ENCODE measurements at places on chromosomes 7 and 10.
A peak's percentile ranks its signal among the peaks of the same experiment; 100 is the strongest.

- DNase-seq: no peak
These were observed 8.2 kb upstream of the CLDN4 start for GRCh38 chr7:73822319-73823173.

DNA sequence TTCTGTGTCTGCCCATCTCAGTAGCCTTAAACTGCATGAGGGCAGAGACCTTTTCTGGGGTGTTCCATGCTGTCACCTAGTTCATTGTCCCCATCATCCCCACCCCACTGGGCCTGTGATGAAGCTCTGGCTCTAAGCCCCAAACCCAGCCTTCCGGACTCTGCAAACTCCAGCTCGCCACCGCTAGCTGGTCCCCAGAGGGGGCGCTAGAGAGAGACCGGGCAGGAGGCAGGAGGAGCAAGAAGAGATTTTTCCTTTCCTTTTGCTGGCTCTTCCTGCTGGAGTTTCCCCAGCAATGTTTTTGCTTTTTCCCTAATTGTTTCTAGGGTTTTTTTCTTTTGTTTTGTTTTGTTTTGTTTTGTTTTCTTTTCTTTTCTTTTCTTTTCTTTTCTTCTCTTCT lies 234.4 kb downstream of the TEX36 start:
- peak; percentile 30 for DNase-seq

DNA sequence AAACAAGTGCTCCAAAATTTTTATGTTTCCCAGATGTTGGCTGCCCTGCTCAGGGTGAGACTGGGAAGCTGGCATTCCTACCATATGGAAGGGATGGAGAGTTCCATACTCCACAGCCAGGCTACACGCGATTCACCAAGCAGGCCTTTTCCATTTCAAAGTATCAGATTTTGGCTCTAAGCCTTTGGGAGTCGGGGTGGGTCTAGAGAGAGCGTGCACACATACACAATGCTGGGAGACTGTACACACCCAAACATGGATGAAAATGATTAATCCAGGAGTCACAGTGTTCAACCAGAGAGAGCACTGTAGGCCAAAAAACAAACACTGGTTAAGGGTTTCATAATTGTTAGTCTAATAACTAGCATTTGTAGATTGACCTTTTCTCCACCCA lies 295.0 kb downstream of the BICC1 start:
- no peak for DNase-seq

DNA sequence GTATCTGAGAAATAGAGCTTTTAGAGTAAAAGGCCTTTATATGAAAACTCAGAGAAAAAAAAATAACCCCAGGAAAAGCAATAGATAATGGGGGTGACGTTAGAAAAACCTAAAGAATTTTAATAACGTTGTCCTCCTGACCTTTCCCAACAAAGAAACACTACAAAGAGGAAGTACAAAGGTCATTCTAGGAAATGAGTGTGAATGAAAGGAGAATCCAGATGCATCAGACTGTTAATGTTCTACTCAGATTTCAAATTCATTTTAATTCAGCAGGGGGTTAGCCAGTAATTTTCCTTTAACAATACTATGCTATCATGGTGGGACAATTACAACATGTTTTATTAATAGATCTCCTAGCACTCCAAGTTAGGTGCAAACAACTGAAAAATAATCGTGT lies 73.8 kb upstream of the CDK1 start:
- DNase-seq: no peak

- no peak for DNase-seq
These were observed 222.1 kb upstream of the AOAH start for GRCh38 chr7:36946401-36946739.

GRCh38 chr7:64101126-64101942 lies 56.1 kb downstream of the ZNF727 start:
- no peak for DNase-seq

- DNase-seq: no peak
These were observed 91.3 kb downstream of the DGKI start for GRCh38 chr7:137755427-137755826.

- DNase-seq: no peak
These were observed 312.8 kb upstream of the SORCS1 start for GRCh38 chr10:107477266-107477665.

DNA sequence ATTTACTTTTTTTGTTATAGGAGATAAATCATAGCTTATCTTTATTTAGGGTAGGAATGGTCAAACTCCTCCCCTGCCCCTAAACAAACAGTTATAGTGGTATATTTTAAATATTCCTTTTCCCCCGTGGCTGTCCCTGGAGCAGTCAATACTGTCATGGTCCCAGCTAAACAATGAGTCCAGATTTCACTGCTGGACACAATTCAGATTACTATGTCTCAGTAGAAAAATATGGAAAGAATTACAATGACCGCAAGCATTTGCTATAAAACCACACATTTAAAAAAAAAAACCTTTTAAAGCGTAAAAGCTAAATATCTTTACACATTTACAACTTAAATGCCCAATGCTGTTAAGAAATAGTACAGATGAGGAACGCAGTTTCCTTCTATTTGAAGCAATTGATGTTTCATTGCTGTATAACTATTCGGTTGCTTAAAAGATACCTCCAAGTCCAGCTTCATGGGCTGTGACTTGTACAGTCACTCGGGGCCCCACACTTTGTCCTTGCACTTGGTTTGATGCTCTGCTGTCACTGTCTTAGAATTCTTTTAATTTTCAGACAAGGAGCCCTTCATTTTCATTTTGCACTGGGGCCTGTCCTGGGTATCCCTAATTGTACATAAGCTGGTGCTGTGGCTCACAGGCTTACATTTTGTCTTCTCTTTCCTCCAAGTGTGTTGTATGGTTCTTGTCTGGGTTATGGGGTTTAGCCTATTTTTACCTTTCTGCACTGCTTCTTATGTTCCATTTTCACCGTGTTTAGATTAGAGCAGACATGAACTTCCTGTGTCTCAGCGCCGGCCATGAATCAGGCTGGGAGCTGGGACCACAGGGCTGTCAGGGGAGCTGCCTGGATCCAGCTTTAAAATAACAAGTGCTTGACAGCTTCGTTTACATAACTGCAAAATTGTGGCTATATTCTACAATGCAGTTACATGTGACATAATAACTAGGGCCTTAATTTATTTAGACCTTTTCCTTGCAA lies 530.2 kb upstream of the FZD8 start:
- no peak for DNase-seq

DNA sequence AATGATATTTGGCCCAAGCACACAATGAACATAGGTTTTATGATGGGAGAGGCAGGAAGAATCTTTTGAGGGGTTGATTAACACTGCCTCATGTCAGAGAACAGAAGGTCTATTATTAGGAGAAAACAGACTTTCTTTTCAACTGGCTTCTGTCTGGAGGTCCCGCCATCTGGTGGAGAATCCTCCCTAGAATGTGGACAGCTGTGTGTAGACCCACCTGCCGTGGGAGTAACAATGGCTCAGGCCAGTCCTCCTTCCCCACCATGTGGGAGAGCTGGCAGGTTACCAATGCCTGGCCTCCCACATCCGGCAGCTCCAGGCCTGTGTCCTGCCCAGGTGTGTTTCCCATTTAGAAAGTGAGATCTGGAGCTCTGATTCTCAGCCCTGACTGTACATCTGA lies 70.4 kb upstream of the AOAH start:
- no peak for DNase-seq

DNA sequence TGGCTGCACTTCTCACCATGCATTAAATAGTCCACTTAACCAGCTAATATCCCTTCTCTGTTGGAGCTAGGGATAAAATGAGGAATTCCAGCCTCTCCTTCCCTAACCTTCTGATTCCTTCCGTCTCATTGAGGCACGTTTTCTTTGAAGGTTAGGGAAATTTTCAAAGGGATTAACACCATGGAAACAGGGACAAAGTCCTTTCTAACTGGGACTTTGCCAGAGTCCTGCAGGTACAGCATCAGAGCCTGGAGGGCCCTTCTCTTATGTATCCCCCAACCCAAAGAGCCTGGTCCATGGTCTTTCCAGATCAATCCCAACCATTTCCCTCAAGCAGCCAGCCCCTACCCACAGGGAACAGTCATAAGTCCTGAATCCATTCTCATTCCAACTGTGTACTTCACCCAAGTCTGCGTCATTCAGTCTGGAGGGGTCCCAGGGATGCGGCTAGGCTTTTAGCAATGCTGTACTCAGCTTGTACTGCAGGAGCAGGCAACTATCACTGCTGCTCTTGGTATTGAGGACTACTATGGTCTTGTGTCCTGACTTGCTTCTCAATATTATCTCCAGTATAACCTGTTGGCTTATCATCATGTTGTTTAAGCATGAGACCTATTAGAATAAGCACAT lies 34.6 kb upstream of the CROT start:
- DNase-seq: no peak

- DNase-seq: no peak
These were observed 944.0 kb upstream of the C7orf33 start for GRCh38 chr7:147646568-147646967.

DNA sequence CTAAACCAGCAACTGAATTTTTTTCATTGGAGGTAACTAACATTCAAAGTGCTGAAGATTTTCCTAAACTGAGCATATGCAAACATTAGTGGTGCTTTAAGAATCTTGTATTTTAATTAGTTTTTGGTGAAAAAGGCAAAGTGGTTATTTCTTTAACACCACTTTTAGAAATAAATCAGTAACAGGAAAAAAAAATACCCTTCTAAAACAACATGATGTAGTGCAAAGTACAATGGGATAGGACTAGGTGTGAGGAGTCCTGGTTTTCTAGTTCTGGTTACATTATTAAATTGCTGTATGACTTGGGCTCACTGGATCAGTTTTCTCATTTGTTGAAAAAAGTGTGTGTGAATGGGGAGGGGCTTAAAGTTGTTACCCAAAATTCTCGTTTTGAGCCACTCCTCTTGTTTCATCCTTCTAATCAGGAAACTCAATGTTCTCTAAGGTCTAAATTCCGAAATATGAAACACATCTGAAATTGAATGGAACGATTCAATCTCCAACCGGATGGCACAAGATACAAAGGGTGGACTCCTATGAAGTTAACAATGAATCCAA lies 1.8 kb downstream of the WASL start:
- DNase-seq: no peak

GRCh38 chr7:13217768-13218167 lies 530.3 kb downstream of the ARL4A start:
- DNase-seq: no peak

DNA sequence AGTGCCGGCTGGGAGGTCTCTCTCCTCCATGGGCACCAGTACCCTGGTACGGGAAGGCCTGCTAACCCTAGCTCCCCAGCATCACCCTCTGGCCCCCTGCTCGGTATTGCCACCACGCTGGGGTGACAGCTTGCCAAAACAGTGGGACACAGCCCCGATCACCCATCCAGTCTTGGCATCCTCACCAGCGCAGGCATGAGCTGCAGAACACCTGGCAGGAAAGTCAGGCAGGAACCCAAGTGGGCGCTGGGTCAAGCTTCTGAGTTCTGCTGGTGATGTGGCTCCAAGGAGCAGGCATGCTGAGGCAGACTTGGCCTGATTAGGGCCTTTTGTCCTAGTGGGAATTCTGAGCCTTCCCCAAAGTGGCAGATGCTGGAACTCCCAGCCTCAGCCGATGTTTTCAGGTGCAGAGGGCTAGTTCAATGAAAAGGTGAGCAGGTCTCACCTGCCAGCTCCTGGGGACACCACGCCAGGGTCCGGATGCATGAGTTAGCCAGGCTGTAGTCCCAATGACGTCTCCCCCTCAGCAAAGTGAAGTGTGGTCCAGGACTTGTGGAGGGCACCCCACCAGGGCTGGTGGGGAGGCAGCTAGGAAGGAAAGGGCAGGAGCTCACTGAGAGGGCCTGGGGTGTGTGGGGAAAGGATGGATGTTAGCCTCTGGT lies 8.5 kb upstream of the ZNF22 start:
- DNase-seq: no peak

- no peak for DNase-seq
These were observed 158.8 kb upstream of the CHST15 start for GRCh38 chr10:124252097-124252715.

DNA sequence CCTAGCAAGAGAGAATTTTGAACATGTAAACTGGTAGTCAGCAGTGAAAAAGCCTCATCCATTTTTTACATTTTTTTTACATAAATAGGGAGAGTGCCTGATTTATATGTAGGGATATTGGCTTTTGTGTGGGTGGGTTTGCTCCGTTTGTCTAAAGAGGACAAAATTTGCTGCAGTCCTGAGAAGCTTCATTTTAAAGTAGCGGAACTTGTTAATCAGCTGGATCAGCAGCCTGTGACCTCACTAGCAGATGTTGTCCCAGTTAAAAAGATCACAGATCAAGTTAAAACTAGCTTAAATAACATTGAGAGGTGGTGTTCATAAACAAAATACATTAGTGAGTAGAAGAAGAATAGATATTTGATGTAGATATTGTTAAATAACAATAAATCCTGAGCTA lies 2.6 kb downstream of the ATRNL1 start:
- DNase-seq: no peak

- DNase-seq: no peak
These were observed 146.8 kb downstream of the CALN1 start for GRCh38 chr7:72265071-72265904.

DNA sequence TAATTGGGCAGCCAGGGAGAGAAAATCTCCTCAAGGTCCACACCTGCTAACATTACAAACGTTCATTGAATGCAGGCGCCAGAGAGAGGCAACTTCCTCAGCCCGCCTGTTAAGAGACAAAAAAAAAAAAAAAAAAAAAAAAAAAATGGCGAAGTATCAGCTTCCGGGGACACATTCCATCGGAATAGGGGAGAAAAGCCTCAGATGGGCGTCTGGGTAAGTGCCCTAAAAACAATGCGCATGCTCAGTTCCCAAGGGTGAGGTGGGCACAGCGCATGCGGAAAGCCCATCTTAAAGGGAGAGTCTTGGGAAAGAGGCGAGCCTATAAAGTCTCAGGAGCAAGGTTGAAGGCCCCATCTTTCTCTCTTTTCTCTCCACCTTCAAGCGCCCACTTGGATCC lies 1139.7 kb upstream of the CELF2 start:
- no peak for DNase-seq

DNA sequence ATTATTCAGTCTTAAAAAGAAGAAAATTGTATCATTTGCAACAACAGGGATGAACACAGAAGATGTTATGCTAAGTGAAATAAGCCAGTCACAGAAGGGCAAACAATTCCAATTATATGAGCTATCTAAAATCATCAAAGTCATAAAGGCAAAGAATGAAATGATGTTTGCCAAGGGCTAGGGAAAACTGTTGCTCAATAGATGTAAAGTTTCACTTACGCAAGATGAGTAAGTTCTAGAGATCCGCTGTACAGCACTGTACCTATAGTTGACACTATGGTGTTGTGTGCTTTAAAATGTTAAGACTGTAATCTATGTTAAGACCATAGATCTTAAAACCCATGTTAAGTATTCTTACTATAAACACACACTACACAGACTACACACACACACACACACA lies 904.6 kb upstream of the LRRN3 start:
- no peak for DNase-seq

DNA sequence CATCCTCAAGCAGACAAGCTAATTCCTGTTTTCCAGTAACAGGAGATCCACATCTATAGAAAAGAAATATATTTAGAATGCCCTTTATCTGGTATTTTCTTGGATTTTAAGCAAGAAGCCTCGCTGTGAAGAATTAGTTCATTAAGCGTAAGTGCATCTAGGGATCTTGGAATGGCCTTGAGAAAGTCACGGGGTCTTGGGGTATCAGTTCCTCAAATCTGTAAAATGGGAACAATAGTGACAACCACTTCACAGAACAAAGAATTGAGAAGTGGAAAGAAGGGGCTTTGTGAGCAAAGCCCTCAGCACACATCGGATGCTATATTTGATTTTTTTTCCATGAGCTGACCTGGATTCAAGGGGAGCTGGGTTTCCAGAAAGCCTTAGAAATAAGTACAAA lies 32.3 kb upstream of the WDFY4 start:
- DNase-seq: no peak
